Sigmoid colon (tissue), 7 donors: ENCODE measurements at places on chromosomes 12 and 14. TPM values are rescaled to one million over a fixed set of nuclear protein-coding genes. Genes with fewer than 3 reads are reported as not detected.

DNA sequence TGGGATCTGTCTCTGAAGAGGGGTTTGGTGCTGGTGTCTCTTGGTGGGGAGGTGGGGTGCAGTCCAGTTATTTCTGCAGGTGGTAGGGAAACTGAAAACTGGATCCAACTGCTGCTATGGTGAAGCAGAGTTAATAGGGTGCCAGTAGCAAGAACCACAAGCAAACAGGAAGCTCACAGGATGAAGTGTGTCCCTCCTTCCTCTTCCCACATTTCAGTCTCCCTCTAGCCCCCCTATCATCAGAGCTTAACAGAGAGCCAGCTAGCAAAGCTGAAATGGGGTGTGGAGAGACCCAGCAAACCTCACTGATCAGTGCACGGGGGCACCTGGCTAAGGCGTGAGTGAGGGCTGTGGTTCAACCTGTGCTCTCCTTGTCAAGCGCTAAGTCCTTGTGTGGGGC is 69.1 kb upstream of the C12orf71 start:
- no peaks in the 10 kb centered on the region for H3K36me3 ChIP-seq
- no peaks in the 10 kb centered on the region for H3K27me3 ChIP-seq
- H3K27ac ChIP-seq: no peak overlapping the region
- H3K4me3 ChIP-seq: no peak overlapping the region

DNA sequence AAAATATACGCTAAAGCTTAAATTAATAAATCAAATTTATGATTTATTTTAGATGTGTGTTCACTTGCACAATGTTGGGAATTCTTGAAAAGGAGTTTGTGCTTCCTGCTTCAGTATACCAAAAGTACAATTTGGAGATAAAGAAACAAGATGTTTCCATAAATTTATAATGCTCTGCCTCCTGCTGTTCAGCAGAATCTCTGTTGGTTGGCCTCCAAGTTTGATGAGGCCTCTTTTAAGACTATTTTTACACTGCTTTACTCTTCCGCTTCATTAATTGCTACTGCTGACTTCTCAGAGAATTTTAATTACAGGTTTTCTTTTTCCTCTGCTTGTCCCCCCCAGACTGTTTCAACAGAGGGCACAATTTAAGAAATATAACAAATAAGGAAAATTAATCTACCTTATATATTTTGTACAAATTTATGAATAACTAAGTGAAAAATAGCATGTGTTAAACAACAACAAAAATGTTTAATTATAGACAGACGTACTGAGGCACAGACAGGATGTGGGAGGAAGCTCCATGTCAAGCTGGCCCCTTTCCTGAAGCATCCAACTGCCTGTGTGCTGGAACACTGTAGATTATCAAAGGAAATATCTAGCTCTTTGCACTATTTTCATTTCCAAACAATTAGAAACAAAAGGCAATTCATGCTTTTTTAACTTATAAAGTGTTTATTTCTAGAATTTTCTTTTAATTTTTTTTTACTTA is 83.9 kb downstream of the PIK3C2G start:
- no peaks in the 10 kb centered on the region for H3K27me3 ChIP-seq
- no peak overlapping the region for H3K27ac ChIP-seq
- no peak overlapping the region for H3K4me3 ChIP-seq
- no peak for DNase-seq
- no peaks in the 10 kb centered on the region for H3K36me3 ChIP-seq
- H3K4me1 ChIP-seq: no peaks in the 10 kb centered on the region

DNA sequence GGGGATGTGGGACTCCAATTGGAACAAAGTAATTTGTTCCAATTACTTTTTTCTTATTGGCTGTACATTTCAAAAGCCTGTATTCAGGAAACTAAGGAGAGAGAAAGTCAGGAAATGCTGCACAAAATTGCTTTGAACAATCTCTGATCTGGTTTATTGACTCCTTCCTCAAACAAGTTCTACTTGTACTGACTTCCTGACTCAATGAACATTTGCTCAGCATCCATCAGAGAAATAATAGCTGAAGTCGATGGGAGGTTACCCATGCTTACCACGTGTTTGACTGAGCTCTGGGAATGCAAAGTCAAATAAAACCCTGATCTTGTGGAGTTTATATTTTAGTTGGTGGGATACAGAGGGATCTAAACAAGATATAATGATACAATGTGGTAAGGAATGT is 15.4 kb upstream of the C12orf75 start:
- no peak overlapping the region for H3K27ac ChIP-seq
- H3K27me3 ChIP-seq: no peaks in the 10 kb centered on the region
- no peaks in the 10 kb centered on the region for H3K4me1 ChIP-seq
- no peak overlapping the region for H3K4me3 ChIP-seq
- no peak for DNase-seq

DNA sequence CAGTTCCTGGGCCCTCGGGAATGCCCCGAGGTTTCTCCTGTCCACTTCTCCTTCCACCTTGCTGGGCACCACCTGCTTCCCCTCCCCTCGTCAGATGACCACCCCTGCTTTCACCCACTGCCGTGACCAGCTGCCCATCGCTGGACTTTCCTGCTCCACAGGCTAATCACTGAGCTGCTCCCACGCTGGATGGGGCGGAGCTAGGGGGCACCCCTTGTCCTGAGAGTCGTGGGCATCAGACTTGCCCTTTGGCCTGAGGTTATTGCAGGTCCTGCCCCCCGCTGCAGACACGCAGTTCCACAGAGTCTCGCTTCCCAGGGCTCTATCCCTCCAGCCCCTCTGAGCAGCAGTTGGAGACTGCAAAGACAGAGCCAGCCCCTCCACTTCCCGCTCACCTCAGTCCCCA is 427 bp downstream of the SLC6A12 start:
- no peak overlapping the region for H3K4me3 ChIP-seq
- H3K36me3 ChIP-seq: no peaks in the 10 kb centered on the region
- DNase-seq: no peak
- peaks cover 10% of the 10 kb centered on the region for H3K4me1 ChIP-seq
- H3K27ac ChIP-seq: no peak overlapping the region

GRCh38 chr12:53118751-53119300 is 15.5 kb downstream of the SOAT2 start:
- no peaks in the 10 kb centered on the region for H3K27me3 ChIP-seq
- no peak overlapping the region for H3K4me3 ChIP-seq
- no peaks in the 10 kb centered on the region for H3K36me3 ChIP-seq
- H3K27ac ChIP-seq: no peak overlapping the region
- no peak for DNase-seq

- H3K27me3 ChIP-seq: no peaks in the 10 kb centered on the region
- H3K4me3 ChIP-seq: no peak overlapping the region
- H3K4me1 ChIP-seq: no peaks in the 10 kb centered on the region
- H3K27ac ChIP-seq: no peak overlapping the region
- H3K36me3 ChIP-seq: peaks cover 2% of the 10 kb centered on the region
Observed at GRCh38 chr12:88093573-88093972, 48.3 kb downstream of the CEP290 start.

DNA sequence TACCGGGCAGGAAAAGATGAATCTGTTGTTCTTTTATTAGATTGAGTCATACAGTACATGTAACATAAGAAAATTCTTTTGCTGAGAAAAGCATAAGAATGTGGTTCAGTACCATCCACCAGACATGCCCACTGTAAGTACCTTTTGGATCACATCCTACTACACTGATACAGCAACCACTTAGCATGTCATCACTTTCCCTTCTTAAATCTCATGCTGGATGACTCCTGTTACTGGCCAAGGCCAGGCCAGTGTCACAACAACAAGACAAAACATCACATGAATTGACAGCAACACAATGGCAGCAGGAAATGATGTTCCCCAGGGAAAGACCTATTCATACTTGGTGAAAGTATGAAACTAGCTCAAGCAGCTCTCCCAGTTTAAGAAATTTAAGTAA is 46.4 kb downstream of the STXBP6 start:
- no peak overlapping the region for H3K4me3 ChIP-seq
- no peaks in the 10 kb centered on the region for H3K27me3 ChIP-seq
- peaks cover 34% of the 10 kb centered on the region for H3K4me1 ChIP-seq
- no peak for DNase-seq
- H3K36me3 ChIP-seq: no peaks in the 10 kb centered on the region

DNA sequence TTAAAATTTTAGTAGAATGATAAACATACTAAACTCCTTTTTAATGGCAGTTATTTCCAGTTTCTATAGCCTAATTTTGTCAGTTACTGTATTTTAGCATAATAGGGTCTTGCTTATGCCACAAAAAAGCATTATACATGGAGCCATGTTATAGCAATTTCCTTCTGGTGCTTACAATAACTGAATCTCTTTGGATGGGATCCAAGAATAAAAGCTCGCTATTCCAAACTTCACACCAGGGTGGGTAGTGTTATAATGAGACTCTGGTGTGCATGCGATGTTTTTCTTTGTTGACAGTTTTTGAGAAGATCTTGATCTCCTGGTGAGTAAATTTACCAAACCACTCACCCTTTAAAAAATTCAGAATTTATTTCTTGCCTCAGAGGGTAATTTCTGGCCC is 90.4 kb upstream of the CCDC91 start:
- H3K27me3 ChIP-seq: no peaks in the 10 kb centered on the region
- no peaks in the 10 kb centered on the region for H3K4me1 ChIP-seq
- H3K27ac ChIP-seq: no peak overlapping the region

GRCh38 chr12:43795716-43796280 is 10.3 kb downstream of the TWF1 start:
- H3K27ac ChIP-seq: no peak overlapping the region
- no peaks in the 10 kb centered on the region for H3K27me3 ChIP-seq
- peaks cover 26% of the 10 kb centered on the region for H3K36me3 ChIP-seq
- no peak for DNase-seq
- no peaks in the 10 kb centered on the region for H3K4me1 ChIP-seq

DNA sequence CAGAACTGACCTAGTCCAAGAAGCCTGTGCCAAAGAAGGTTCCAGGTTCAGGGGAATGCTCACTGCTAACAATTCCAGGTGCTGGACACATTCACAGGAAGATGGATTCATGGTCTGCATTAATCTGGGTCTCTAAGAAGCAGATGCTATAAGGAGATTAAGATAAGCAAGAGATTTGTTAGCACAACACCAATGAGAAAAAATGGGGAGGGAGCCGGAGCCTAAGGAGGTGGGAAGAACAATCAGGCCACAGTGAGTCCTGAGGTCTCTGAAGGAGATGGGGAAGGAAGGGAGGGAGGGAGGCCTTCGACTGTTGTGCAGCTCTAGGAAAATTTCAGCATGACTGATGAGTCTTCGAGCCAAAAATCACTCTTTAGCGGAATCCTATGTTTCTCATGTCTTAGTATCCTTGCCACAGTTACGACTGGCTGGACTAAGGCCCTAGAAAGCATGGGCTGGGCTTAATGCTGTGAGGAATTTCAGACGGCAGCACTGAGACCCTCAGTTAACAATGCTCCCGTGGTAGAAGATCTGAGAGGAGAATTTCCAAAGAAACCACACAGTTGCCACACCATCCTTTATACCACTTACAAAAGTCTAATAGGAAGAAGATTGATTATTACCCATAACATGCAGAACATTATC is 31.5 kb upstream of the PTGDR start:
- no peaks in the 10 kb centered on the region for H3K36me3 ChIP-seq
- no peaks in the 10 kb centered on the region for H3K27me3 ChIP-seq
- no peak overlapping the region for H3K4me3 ChIP-seq
- no peaks in the 10 kb centered on the region for H3K4me1 ChIP-seq
- DNase-seq: no peak

DNA sequence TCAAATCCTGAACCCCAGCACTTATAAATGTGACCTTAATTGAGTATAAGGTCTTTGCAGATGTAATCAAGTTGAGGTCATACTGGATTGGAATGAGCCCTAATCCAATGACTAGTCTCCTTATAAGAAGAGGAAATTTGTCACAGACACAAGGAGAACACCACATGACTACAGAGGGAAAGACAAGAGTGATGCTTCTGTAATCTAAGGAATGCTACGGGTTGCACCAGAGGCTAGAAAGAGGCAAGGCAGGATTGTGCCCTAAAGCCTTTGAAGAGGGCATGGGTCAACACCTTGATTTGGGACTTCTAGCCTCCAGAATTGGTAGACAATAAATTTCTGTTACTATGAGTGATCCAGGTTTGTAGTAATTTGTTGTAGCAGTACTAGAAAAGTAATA is 135.0 kb downstream of the FOXG1 start:
- H3K36me3 ChIP-seq: no peaks in the 10 kb centered on the region
- H3K4me1 ChIP-seq: no peaks in the 10 kb centered on the region
- no peaks in the 10 kb centered on the region for H3K27me3 ChIP-seq
- no peak overlapping the region for H3K4me3 ChIP-seq
- no peak for DNase-seq

- DNase-seq: no peak
- no peaks in the 10 kb centered on the region for H3K36me3 ChIP-seq
- H3K27ac ChIP-seq: no peak overlapping the region
- H3K4me1 ChIP-seq: peaks cover 32% of the 10 kb centered on the region
Observed at GRCh38 chr12:89674326-89674942, 34.2 kb downstream of the ATP2B1 start.

DNA sequence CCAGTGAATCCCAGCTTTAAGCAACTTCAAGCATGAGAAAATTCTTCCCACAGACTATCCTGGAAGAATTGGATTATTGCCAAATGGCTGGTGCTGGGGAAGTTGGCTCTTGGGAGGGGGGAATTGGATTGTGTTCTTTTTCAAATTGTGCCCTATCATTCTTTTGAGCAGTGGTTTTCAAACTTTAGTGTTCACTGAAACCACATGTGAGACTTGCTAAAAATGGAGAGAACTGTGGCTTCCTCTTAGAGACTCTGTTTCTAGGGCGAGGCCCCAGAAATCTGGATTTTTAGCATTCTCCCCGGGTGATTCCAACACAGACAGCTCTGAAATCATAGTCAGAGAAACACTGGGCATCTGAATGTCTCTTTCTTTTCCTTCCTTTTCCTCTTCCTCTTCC is 14.3 kb upstream of the OTUB2 start:
- H3K27me3 ChIP-seq: no peaks in the 10 kb centered on the region
- DNase-seq: no peak
- no peaks in the 10 kb centered on the region for H3K4me1 ChIP-seq

DNA sequence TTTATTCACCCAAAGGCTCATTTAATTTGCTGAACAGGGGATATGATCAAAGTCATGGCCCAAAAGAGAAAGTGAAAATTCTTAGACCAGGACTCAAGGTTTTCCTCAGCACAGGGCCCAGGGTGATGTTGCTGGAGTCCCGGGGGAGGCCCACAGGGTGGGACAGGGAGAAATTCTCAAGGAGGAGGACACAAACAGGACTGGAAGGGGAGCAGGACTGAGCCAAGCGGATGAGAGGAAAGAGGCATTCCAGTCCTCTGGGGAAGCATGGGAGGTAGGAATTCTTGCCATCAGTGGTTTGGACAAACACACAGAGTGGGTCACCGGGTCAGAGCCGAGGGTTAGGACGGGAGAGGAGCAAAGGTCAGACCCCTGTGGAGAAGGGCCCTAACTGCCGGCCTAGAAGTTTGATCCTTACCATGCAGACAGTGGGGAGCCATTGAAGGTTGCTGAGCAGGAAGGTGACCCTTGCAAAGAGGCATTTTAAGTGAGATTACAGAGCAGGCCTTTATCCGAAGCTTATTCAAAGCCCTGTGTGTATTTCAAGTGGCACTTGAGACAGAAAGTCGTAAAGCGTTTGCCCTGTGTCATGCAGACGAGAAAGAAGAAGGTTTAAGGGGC is 68.4 kb upstream of the PTGR2 start:
- H3K4me1 ChIP-seq: peaks cover 73% of the 10 kb centered on the region
- no peak overlapping the region for H3K4me3 ChIP-seq
- no peaks in the 10 kb centered on the region for H3K36me3 ChIP-seq
- H3K27me3 ChIP-seq: no peaks in the 10 kb centered on the region
- peak overlapping the region; percentile 96 for H3K27ac ChIP-seq

GRCh38 chr14:94392510-94392935 is 4.1 kb upstream of the SERPINA1 start:
- no peak overlapping the region for H3K27ac ChIP-seq
- no peaks in the 10 kb centered on the region for H3K36me3 ChIP-seq
- no peaks in the 10 kb centered on the region for H3K4me1 ChIP-seq
- no peak overlapping the region for H3K4me3 ChIP-seq
- DNase-seq: peak; percentile 67

The FKBP11 gene
- polyA plus RNA-seq: 12.0 TPM

The LMNTD1 gene
- polyA plus RNA-seq: not detected

The TRMT61A gene
- polyA plus RNA-seq: 4.2 TPM
